ENCODE measurements at places on chromosomes 5 and 9. TPM values are rescaled to one million over a fixed set of nuclear protein-coding genes. Genes with fewer than 3 reads are reported as not detected.

The DEPDC1B gene
- total RNA-seq = 49.0 TPM

DNA sequence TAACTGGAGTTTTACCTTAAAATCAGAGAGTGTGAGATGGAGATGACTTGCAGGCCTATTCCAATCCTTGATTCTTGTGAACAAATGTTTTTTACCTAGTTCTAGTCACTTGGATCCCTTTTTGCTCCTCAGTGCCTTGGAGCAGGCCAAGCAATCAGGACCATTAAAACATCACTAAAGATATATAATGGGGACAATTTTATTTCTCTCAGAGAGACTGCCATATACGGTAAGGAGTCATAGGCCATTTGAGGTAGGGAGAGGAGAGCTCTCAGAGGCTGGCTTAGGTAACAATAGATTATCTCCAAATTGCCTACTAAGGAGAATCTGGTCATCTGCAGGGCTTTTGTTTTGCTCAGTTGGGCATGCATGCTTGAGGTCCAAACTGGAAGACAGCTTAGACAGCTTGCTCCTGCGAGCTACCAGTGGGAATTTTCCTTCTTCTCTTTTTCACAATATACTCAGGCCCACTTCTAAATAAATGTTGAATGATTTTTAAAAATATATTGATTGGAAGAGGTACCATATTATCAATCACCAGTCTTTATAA is 44.0 kb downstream of the FREM1 start:
- no peak for DNase-seq

- no peak for DNase-seq
These were observed 43.0 kb downstream of the PARP8 start for GRCh38 chr5:50709471-50709870.

The ZNF454 gene
- total RNA-seq = not detected

- DNase-seq = no peak
These were observed 42.9 kb upstream of the GARNL3 start for GRCh38 chr9:127221695-127222094.

GRCh38 chr5:146832985-146833732 is 45.4 kb downstream of the PPP2R2B start:
- DNase-seq = no peak

GRCh38 chr5:143923634-143924266 is 111.8 kb downstream of the HMHB1 start:
- no peak for DNase-seq

GRCh38 chr9:98995059-98995671 is 51.5 kb downstream of the COL15A1 start:
- DNase-seq = peak; percentile 17

- peak; percentile 88 for DNase-seq
These were observed 1.2 kb upstream of the PCSK1 start for GRCh38 chr5:96434201-96434645.

GRCh38 chr5:132075719-132076077 is 2.1 kb downstream of the CSF2 start:
- no peak for DNase-seq

The PRLR gene
- total RNA-seq = 2.5 TPM

The PCDHA1 gene
- total RNA-seq = 0.61 TPM

DNA sequence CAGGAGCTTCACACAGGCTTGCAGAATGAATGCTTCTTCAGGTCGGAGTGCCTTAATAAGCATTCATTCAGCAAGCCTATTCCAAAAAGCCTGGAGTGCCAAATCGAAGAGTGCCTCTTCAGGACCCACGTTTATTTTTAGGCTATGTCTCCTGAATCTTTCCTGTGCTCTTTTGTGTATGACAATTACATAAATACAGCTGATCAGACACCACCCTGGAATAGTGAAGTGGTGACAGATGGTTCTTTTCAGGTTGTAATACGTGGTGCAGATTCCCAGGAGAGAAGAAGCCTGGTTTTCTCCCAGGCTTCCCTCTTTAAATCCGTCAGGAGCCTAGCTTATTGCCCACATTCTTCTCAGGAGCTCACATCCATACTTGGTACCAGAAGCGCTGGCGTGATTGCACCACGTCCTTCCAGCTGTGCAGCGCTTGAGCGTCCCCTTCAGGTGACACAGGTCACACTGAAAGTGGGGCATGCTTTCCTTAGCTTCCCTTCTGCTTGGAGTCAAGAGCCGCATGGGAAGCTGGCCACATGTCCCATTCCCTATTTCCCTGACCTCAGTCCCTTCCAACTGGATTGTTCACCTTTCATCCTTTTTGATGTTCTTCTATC is 123.1 kb downstream of the ADCY2 start:
- peak; percentile 82 for DNase-seq

The OR1J2 gene
- total RNA-seq = not detected

GRCh38 chr9:93686127-93686879 is 109.9 kb downstream of the PHF2 start:
- DNase-seq = peak; percentile 17

GRCh38 chr5:10594591-10595210 is 30.8 kb downstream of the ANKRD33B start:
- DNase-seq = no peak

GRCh38 chr9:14563902-14564624 is 129.2 kb downstream of the ZDHHC21 start:
- DNase-seq = no peak

DNA sequence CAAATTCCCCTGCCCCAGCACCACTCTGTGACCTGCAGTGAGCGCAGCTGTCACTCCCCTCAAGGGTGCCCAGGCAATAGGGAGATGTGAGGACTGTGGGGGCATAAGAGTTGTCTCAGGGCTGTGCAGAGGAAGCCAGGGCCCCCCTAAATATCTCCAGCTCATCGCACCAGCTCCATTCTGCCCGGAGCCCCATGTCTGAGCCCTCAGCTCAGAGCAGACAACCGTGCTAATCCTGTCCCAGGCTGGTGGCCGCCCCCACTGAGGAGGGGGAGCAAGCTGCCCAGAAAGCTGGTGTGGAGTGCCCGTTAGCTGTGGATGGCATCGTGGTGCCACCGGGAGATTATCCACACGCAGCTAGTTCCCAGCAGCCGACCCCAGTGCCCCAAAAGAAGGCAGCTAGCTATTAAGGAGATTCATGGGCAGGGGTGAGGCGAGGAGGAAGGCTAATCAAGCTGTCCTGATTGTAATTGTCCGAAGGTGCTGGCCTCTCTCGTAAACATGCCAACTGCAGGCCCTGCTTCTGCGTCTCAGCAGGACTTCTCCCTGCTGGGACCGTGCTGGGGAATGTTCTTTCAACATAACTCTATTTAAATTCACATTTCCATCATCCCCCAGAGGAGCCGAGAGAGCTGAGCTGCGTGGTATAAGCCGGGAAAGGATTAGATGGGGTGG is 17.0 kb upstream of the FIBCD1 start:
- DNase-seq = no peak

DNA sequence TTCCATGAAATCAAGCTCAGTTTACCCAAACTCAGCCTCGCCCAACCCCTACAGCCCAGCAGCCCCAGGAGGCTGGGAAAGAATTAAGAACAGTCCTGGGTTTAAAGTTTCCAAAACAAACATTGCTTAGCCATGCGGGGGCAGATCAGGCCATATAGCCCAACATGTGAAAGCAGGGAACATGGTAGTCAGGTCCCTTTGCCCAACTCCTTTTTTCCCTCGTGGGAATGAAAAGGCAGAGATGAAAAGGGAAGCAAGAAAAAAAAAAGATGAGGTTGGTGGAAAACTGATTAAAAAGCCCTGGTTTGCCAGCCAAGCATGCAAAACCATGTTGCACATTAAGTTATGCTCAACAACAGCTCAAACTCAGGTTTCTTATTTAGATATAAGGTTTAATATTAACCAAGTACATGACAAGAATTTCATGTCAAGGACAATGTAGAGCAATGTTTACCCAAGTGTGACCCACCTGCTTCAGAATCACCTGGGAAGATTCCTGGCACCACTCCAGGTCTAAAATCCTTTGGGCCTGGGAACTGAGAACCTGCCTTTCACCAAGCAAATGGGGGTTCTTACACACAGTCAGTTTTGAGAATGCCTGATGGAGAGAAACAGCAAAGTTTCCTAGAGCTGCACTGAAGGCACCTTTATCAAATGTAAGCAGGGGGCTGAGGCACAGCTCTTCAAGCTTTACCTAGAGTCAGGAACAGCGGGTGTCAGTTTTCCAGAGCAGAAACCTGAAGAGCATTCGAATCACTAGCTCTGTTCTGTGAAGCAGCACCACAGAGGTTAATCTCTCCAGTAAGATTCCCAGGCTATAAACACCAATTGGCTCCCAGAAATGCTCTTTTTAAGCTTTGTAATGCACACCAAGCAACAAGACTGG is 1.7 kb downstream of the FREM1 start:
- no peak for DNase-seq

The SHROOM1 gene
- 7.0 TPM for total RNA-seq

The FASTKD3 gene
- 16.3 TPM for total RNA-seq

The IFNA21 gene
- not detected for total RNA-seq

DNA sequence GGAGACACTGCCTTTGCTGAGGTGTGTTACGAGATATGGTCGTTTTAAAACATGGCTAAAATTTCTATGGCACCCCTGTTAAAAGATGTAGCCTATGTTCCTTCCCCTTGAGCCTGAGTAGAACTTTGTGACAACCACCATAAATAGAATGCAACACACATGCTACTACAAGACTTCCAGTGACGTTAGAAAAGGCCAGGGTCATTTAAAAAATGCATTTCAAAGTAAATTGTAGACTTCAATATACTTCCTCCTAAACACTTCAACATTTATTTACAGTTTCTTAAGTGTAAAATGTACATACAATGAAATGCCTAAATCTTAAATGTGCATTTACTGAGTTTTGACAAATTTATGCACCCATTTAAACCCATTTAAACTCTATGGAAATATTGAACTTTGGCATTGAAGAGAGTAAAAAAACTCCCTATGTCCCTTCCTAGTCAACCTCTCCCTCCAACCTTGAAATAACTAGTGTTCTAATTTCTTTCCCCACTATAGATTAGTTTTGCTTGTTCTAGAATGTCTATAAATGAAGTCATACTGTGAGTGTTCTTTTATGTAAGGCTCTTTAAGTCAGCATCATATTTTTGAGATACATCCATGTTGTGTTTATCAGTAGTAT is 160.5 kb downstream of the SLC12A2 start:
- no peak for DNase-seq

The FAM153A gene
- 1.2 TPM for total RNA-seq

GRCh38 chr9:17063535-17064135 is 71.2 kb upstream of the CNTLN start:
- peak; percentile 42 for DNase-seq

- no peak for DNase-seq
These were observed 659.4 kb upstream of the ADAMTS16 start for GRCh38 chr5:4480528-4481349.

DNA sequence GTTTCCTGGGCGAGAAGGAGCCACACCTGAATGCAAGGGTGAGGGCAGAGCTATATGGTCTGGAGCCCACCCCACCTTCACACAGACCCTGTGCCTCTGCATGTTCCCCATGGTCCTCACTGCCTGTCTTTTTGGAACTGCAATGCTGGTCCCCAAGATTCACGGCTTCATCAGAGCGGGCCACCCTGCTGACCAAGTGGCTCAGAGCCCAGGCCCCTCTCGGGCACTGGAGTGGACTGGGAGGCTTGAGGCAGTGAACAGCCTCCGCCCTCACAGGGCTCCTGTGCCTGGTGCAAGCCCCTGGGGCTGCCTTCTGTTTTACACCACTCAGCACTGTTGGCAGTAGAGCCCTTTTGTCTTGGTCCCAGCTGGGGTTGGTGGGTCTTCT is 143.2 kb downstream of the CACNA1B start:
- DNase-seq = no peak

DNA sequence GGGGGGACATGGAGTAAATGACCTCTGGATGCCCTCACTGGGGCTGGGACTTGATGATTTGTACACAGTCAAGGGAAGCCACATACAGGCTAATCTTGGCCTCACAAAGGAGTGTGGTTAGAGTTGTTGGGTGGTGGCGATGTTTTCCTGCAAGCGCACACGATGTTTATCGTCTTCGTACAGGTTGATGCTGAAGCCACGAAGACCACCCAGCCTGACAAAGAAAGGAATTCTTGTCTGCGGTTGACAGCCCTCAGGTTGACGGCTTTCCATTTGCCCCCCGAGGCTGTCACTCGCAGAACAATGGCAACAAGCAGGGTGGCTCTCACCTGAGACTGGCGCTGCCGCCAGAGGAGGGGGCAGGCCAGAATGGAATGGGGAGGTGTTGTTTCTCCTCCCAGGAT is 14.1 kb upstream of the XPA start:
- peak; percentile 70 for DNase-seq

GRCh38 chr5:63401436-63402046 is 560.7 kb downstream of the HTR1A start:
- DNase-seq = peak; percentile 67

- DNase-seq = no peak
These were observed 26.6 kb upstream of the DAB2 start for GRCh38 chr5:39451276-39451941.

- no peak for DNase-seq
These were observed 79.1 kb downstream of the ZNF618 start for GRCh38 chr9:113955076-113955752.

DNA sequence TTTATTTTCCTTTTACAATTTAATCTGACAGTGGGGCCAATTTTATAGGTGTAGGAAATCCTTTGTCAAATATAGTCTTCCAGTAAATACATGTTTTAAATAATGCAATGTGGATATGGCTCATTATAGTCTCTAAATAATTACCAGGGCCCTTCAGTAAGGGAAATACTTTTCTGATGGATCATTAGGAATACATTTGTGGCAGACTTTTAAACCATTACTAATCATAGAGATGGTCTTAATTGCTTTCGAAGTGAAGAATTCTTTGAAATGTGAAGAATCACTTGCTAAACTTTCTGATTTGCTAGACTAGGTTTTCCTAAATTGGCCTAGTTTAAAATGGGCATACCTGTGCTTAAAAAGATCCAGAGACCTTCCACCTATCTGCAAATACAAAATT is 105.6 kb upstream of the ELL2 start:
- no peak for DNase-seq

- DNase-seq = no peak
These were observed 12.0 kb downstream of the NIPSNAP3B start for GRCh38 chr9:104775976-104776375.

GRCh38 chr5:6698696-6699095 is 14.5 kb upstream of the TENT4A start:
- DNase-seq = no peak

DNA sequence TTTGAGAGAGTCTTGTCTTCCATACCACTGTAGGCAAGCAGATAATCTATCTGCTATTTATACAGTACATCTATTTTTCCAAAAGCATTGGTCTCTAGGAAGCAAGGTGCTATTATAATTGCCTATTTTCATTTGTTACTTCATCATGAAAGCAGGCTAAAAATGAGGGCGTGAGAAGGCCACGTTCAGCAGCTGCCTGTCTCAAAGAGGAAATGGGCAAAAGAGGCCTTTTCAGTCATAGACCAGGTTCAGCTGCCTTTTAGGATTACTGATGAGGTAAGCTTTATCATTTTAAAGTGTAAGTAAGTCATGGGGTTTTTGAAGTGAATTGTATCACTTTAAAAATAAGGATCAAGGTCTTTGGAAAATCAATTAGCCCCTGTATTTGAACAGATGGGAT is 1091.1 kb upstream of the DMAC1 start:
- no peak for DNase-seq
